ENCODE measurements at places on chromosomes 16 and 17.

GRCh38 chr17:59338498-59338897, 7.0 kb downstream of the YPEL2 start:
- no peak for DNase-seq

DNA sequence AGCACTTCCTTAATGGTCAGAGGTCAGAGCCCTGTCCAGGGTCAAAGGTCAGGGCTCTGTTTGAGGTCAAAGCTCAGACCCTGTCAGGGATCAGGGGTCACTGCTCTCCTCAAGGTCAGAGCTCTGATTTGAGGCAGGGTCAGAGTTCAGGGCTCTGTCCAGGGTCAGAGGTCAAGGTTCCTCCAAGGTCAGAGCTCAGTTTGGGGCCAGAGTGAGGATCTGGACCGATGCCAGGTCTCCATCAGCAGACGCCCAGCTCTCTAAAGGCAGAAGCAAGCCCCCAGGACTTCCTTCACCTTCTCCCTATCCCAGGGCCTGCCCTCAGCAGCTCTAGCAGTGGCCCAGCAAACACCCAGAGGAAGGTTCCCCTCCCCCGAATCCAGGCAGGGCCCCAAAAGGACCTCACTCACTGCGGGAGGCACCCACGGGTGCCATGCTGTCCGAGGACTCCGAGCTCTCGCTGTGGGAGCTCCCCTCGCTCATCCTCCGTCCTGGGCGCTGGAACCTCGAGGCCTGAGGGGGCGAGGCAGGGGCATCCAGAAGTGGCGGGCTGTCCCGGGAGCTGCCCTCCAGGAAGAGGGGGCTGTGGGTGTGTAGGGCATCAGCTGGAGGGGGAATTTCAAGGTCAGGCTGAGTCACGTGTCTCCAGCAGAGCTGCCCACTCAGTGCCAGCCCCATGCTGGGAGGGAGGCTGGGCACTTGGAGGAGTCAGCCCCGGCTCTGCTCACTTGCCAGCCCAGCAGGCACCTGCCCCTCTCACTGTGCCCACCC, 26.7 kb downstream of the PIMREG start:
- no peak for DNase-seq

DNA sequence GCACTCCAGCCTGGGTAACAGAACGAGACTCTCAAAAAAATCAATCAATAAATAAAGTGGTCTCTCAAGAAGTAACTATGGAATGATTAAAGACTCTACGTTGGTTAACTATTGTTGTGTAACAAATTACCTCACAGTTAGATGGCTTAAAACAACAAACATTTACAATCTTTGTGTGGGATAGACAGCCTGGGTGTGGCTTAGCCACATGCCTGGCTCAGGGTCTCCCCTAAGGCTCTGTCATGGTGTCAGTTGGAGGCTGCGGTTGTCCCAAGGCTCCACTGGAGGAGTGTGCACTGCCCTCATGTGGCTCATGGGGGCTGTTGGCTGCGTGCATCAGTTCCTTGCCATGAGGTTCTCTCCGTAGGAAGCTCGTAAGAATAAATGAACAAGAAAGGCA, 294.5 kb downstream of the SNX29 start:
- no peak for DNase-seq

- DNase-seq, result peak; percentile 31
Measured at GRCh38 chr16:67537636-67538591, 9.3 kb downstream of the RIPOR1 start.

DNA sequence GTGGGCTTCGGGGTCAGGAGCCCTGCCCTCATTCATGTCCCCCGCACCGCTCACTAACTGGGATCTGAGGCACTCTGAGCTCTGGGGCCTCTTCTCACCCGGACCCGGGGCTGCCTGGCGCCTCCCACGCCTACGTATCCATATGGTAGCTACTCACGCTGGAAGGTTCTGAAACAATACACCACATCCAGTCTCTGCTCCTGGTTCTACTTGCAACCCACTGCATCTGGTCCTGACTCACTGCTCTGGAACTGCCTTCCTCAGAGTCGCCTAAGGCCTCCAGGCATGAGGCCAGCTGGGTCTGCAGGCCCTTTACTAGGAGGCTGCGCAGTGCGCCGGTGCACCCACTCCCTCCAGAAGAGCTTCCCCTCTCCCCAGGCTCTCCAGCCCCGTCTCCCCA, 18.1 kb downstream of the USP36 start:
- no peak for DNase-seq

DNA sequence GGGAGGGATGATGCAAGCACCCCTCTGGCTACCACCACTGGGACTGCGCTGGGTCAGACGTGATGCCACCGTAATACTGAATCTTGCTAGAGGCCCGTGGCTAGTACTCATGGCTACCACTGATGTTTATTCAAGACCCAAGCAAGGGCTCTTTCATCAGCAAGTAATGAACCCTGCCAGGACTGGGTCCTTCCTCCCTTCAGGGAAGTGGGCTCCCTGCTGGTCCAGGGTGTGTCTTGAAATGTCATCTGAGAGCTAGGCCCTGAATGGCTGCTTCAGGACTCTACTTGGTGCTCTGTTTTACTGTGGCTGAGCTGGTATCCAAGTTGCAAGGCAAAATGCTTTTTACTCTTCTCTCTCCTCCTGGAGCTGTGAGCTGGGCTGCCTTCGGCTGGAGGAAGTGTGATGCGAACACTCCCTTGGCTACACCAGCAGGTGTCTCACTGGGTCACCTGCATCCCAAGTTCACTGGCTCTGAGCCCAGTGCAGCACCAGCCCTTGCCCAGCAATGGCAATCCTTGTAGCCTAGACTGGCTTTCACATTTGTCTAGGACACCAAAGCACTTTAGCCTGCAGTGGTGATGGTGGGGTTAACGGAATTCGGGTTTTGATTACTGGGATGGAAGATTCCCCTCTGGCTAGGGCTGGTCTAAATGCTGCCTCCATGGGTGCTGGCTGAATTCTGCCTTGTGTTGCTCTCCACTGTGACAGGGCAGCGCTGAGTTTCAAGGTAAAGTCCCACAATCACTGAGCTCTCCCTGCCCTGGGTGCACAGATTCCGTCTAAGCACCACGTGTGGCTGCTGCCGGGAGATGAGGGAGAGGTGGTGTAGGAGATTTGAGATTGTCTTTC, 98.6 kb downstream of the USP22 start:
- DNase-seq, result peak; percentile 80

- no peak for DNase-seq
Measured at GRCh38 chr17:70961341-70961740, 792.0 kb downstream of the KCNJ2 start.

DNA sequence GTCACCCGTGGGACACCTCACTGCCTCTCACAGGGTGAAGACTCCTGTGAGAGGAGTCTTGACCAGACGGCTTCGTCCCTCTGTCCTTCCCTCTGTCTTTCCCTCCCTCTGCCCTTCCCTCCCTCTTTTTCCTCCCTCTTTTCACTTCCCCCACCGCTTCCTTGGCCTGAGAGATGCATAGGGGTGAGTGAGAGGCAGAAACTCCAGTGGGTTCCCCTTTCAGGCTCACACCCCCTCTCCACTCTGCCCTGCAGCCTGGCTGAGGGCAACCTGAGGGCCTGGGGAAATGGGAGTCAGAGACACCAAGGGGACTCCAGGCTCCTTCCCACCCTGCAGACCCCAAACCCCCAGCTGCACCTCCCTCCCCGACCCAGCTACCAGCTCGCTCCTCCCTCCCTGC, 14.6 kb upstream of the KRT17 start:
- DNase-seq, result no peak

DNA sequence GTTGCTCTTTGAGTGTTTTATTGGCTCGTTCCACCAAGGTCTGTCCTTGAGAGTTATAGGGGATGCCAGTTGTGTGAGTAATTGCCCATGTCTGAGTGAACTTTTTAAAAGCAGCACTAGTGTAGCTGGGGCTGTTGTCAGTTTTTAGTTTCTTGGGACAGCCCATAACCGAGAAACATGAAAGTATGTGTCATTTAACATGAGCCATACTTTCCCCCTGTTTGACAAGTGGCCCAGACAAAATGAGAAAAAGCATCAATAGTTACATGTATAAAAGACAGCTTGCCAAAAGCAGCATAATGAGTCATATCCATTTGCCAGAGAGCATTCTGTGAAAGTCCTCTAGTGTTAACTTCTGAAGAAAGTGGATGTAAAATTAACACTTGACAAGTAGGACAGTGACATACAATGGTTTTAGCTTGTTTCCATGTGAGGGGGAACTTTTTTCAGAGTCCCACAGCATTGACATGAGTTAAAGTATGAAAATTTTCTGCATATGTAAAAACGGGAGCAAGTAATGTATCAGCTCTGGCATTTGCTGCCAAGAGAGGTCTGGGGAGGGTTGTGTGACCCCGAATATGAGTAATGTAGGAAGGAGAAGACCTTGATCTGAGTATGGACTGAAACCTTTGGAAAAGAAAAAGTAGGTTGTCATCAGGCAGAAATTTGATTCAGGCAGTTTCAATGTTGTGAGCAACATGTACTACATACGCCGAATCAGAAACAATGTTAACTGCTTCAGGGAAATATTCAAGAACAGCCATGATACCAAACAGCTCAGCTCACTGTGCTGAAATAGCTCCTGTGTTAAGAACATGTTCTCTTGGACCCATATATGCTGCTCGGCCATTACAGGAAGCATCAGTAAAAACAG, 56.8 kb upstream of the ARL4D start:
- DNase-seq, result no peak

Data from prostate gland (tissue), 2 donors.